ENCODE measurements at places on chromosomes 5 and 9. TPM values are rescaled to one million over a fixed set of nuclear protein-coding genes. Genes with fewer than 3 reads are reported as not detected.

ANGPTL2 gene
- 56.7 TPM for total RNA-seq

PTGDS gene
- total RNA-seq, result 21.8 TPM

SUSD3 gene
- total RNA-seq, result not detected

ADGRV1 gene
- 0.19 TPM for total RNA-seq

PCDHGA5 gene
- total RNA-seq, result 2.7 TPM

TXNDC8 gene
- total RNA-seq, result not detected

ELAVL2 gene
- 0.12 TPM for total RNA-seq

FOXI1 gene
- total RNA-seq, result not detected

C9orf152 gene
- not detected for total RNA-seq

OGN gene
- total RNA-seq, result 2.0 TPM

CDH10 gene
- under 0.01 TPM for total RNA-seq
